ENCODE measurements at places on chromosomes 13 and 19. TPM values are rescaled to one million over a fixed set of nuclear protein-coding genes. Genes with fewer than 3 reads are reported as not detected.
A peak's percentile ranks its signal among the peaks of the same experiment; 100 is the strongest.

DNA sequence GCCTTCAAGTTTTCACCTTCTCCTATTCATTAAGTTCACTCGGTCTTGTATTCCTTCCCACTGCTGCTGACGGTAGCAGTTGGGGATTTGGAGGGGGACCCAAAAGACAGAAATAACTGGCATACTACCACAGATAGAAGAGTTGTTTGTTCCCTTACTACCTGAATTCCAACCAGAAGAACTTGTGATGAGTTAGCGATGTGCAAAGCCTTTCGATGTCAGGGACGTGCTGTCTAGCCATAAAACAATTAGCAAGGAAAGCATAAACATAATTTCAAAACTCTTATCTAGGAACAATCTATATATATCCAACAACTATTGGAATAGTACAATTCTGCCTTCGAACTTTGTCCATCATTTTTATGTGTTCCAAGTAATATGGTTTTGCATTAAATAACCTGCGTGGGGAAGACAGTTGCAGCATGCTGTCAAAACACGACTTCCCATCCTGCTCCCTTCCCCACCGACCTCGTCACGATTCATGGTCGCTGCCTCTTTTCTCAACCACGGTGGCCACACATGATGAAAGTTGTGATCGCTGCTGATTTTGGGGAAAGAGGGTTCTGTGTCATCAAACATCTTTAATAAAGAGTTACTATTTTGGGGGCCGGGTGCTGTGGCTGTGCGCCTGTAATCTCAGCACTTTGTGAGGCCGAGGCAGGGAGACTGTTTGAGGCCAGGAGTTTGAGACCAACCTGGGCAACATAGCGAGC lies 3.8 kb upstream of the SLC7A9 start:
- H3K4me1 ChIP-seq, result no peaks in the 10 kb centered on the region
- no peak overlapping the region for H3K27ac ChIP-seq
- H3K27me3 ChIP-seq, result no peaks in the 10 kb centered on the region
- peak; percentile 25 for DNase-seq
- H3K36me3 ChIP-seq, result no peaks in the 10 kb centered on the region
- H3K4me3 ChIP-seq, result no peak overlapping the region

GRCh38 chr13:70188567-70188966 lies 80.3 kb upstream of the KLHL1 start:
- no peak for DNase-seq
- no peaks in the 10 kb centered on the region for H3K4me1 ChIP-seq
- H3K4me3 ChIP-seq, result no peak overlapping the region
- no peak overlapping the region for H3K27ac ChIP-seq

DNA sequence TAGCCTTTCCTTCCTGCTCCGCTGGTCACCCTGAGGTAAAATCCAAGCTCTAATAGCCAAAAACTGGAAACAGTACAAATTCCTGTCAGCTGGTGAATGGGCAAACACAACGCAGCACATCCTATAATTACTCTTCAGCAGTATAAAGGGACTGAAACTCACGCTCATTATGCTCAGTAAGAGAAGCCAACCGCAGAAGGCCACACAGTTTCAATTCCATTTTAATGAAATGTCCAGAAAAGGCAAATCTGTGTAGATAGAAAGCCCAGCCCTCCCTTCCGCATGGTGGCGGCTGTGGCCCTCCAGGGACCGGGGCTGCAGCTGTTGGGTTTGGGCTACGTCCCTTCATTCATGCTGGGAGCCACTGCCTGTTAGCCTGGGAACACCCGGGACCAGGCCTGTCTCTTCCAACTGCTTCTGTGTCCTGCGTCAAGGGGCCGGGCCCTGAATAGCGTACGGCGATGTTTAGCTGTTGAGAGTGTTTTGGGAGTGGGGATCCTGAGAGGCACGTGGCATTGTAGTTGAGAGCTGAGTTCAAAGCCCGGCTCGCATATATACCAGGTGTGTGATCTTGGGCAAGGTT lies 23.5 kb downstream of the NKPD1 start:
- no peak overlapping the region for H3K27ac ChIP-seq
- no peak for DNase-seq
- no peak overlapping the region for H3K4me3 ChIP-seq

DNA sequence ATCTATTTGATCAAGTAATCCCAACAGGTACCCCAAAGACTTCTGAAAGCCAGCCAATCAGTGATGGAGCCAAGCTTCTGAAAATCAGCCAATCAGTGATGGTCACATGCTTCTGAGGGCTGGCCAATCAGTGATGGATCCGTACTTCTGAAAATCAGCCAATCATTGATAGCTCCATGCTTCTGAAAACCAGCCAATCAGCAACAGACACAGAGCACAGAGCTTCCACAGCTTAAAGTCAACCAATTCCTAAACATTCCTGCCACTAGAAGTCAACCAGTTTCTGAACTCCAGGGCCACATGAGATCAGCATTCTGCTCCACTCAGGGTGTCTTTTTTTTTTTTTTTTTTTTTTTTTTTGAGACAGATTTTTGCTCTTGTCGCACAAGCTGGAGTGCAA lies 8.2 kb upstream of the HSD17B14 start:
- H3K4me1 ChIP-seq, result no peaks in the 10 kb centered on the region
- H3K27me3 ChIP-seq, result no peaks in the 10 kb centered on the region
- DNase-seq, result no peak
- H3K27ac ChIP-seq, result no peak overlapping the region
- peaks cover 5% of the 10 kb centered on the region for H3K36me3 ChIP-seq
- H3K4me3 ChIP-seq, result no peak overlapping the region

GRCh38 chr19:31232180-31232579 lies 117.1 kb downstream of the TSHZ3 start:
- no peaks in the 10 kb centered on the region for H3K4me1 ChIP-seq
- no peak for DNase-seq
- H3K27ac ChIP-seq, result no peak overlapping the region

- peak overlapping the region; percentile 98 for H3K4me3 ChIP-seq
- H3K27me3 ChIP-seq, result no peaks in the 10 kb centered on the region
- H3K36me3 ChIP-seq, result peaks cover 43% of the 10 kb centered on the region
These were observed 984 bp downstream of the RPS11 start for GRCh38 chr19:49497047-49497788.

- DNase-seq, result no peak
- H3K27me3 ChIP-seq, result peaks cover 8% of the 10 kb centered on the region
- no peaks in the 10 kb centered on the region for H3K36me3 ChIP-seq
These were observed 21.7 kb upstream of the RXFP2 start for GRCh38 chr13:31717583-31717982.

DNA sequence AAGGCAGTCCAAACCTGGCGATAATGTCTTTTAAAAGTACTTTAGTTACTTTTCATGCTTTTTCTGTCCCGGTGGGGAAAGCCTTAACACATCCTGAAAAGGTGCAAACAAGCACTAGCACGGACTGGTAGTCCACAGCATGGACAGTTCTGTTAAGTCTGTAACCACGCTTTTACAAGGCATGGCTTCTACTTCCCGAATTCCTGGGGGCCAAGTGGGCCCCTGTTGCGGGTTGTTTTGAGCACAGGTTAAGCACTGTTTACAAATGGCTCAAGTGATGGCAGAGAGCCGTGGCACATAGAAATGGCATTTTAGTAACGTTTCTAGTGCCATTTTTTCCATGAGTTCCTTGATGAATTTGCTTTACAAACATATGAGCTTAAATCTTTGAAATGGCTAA lies 37.6 kb downstream of the ZNF493 start:
- H3K36me3 ChIP-seq, result no peaks in the 10 kb centered on the region
- H3K4me1 ChIP-seq, result no peaks in the 10 kb centered on the region
- DNase-seq, result no peak
- H3K4me3 ChIP-seq, result no peak overlapping the region

DNA sequence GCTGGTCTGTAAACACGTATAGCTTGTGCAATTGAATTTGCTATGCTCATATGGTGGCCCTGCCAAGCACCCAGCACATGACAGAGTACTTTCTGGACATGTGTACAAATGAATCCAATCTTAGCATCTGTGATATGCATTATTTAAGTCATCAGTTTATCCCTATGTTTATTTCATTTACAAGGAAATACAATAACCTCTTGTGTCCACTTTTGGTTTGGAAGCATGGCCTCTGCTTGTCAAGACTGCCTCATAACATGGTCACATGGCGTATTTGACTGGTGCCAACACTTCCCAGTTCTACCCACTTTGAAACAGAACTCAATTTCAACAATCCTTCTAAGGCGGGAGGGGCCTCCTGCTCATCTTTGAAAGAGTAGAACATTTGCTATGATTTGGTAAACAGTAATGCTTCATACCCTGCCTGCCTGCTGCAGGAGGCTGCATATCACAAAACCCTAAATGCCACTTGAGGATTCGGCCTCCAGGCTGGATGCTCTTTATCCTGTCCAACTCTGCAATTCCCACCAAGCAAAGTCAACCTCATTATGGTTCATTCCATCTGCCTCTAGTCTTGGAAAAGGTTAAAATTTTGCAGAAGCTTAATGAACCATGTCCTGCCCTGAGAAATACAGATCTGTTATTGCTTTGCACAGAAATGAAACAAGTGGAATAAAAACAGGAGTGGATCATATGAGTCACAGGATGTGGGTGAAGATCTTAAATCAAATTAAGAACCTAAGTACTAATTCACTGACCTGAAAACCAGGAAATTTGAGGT lies 151.3 kb downstream of the CYSLTR2 start:
- no peak for DNase-seq
- no peaks in the 10 kb centered on the region for H3K36me3 ChIP-seq
- no peak overlapping the region for H3K4me3 ChIP-seq

DNA sequence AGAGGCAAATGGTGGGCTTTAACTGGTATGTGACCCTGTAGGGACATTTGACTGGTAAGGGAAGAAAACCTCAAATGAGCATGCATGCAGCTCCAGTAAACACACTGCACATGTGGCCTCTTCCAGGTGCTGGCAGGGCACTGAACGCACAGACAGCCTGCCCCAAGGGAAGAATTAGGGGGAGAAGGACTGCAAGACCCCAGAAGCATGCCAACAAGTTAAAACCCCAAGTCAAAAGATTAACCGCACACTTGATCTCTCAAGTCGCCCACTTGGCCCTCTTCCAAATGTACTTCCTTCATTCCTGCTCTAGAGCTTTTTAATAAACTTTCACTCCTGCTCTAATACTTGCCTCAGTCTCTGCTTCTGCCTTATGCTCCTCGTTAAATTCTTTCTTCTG lies 46.9 kb upstream of the SLITRK1 start:
- H3K27ac ChIP-seq, result no peak overlapping the region
- H3K4me1 ChIP-seq, result no peaks in the 10 kb centered on the region
- H3K4me3 ChIP-seq, result no peak overlapping the region
- no peaks in the 10 kb centered on the region for H3K27me3 ChIP-seq
- no peaks in the 10 kb centered on the region for H3K36me3 ChIP-seq

DNA sequence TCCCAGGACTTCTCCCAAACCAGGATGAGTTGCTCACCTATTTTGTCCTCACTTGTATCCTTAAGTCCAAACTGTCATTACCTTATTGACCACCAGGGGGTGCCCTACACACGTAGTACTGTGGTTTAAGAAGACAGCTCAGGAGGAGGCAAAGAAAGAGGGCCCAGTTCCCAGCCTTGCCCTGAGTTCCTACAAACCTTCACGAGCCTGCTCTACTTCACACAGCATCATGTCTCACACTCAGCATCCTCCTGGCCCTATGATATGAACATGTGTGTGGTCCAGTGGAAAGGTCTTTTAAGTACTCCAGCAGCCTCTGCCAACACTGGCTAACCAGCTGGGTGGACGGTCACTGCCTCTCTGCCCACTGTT lies 8.1 kb upstream of the ZNF784 start:
- H3K4me3 ChIP-seq, result no peak overlapping the region
- H3K27me3 ChIP-seq, result no peaks in the 10 kb centered on the region
- peaks cover 32% of the 10 kb centered on the region for H3K4me1 ChIP-seq
- DNase-seq, result peak; percentile 67
- no peaks in the 10 kb centered on the region for H3K36me3 ChIP-seq

Gene CD70
- total RNA-seq, result 1.7 TPM

Gene KIR3DL1
- 0.23 TPM for total RNA-seq

Gene RASAL3
- 19.1 TPM for total RNA-seq

Gene GAPDHS
- not detected for total RNA-seq

Gene TNNI3
- not detected for total RNA-seq

All from upper lobe of right lung (tissue), 1 donor.